ENCODE measurements at places on chromosomes 1 and 21. TPM values are rescaled to one million over a fixed set of nuclear protein-coding genes. Genes with fewer than 3 reads are reported as not detected.

LCE3E gene
- total RNA-seq = not detected

WNT9A gene
- 1.4 TPM for total RNA-seq

OBSCN gene
- total RNA-seq = 34.3 TPM

ALG14 gene
- 2.0 TPM for total RNA-seq

BMP8A gene
- 9.4 TPM for total RNA-seq

FMN2 gene
- total RNA-seq = 4.8 TPM

LRRC71 gene
- not detected for total RNA-seq

TRIM46 gene
- total RNA-seq = 1.6 TPM

PKLR gene
- total RNA-seq = not detected

CLCA4 gene
- 0.80 TPM for total RNA-seq

- DNase-seq = peak; percentile 8
Observed at GRCh38 chr1:214050513-214051401, 63.0 kb downstream of the PROX1 start.

DNA sequence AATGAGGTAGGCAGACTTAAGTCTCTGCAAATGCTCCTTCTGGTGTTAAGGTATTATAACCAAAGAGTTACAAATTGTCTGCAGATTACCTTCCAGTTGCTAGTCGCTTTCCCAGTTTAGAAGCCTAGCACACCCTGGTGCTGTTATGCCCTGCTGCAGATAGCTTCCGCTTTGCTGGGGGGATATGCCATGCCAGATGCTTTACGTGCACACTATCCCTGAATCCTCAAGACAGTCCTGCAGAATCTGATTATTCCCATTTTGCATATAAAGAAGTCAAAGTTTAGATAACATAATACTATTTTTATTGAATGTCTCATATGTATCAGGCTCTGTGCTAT, 166.5 kb downstream of the DHRS3 start:
- no peak for DNase-seq

GRCh38 chr1:51622455-51622913, 5.6 kb downstream of the OSBPL9 start:
- DNase-seq = no peak

GRCh38 chr1:184739796-184740195, 14.9 kb downstream of the EDEM3 start:
- no peak for DNase-seq

DNA sequence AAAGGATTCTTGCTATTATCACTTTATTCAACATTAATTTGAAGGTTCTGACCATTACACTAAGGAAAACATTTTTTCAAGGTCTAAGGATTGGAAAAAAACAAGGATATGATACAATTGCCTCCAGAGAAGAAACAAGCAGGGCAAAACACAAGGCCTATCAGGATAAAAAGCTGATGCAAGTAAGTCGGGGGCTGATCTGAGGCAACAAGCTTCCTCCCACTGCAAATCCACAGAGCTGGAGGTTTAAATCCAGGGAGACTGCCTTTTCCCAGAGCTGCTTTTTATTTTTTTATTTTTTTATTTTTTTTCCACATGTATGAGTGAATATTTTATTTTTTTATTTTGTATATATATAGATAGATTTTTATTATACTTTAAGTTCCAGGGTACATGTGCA, 19.4 kb upstream of the S100A2 start:
- DNase-seq = no peak

DNA sequence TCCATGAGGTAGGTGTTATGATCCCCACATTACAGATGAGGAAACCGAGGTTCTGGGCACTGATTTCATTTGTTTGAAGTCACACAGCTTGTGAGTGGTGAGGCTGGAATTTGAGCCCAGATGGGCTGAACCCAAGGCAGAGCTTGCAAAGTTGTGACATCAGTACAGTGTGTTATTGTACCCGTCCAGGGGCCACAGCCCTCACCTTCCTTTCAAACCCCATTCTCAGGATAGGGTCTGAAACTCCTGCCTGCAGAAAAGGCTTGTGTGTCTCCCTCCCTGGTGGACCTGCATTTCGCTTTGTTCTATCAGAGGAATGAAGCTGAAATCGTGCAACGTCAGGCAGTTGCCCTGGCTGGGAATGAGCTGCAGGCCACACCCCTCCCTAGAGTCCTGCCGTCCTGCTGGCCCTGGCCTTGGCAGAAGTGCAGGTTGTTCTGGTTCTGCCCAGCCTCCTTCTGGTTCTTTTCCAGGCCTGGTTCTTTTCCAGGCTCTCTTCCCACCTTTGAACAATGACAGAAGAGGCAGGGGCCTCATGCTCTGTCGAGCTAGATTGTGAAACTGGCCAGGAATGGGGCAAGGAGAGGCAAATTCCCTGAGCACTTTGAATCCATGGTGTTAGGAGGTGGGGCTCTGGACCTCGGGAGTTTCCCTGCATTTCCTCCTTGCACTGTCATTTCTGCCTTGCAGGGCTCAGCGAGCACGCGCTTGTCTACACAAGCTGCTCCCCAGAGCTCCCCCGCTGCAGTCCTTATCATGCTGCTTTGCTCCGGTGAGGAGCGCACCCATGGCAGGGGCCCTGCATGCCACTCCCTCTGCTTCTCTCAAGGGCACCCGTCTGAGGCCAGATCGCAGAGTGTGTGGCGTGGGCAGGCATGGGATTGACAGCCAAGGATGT, 8.2 kb upstream of the MYOM3 start:
- peak; percentile 66 for DNase-seq

- DNase-seq = no peak
Observed at GRCh38 chr21:41369105-41369919, 7.5 kb downstream of the MX2 start.

- DNase-seq = no peak
Observed at GRCh38 chr1:221602830-221603229, 139.1 kb downstream of the DUSP10 start.

DNA sequence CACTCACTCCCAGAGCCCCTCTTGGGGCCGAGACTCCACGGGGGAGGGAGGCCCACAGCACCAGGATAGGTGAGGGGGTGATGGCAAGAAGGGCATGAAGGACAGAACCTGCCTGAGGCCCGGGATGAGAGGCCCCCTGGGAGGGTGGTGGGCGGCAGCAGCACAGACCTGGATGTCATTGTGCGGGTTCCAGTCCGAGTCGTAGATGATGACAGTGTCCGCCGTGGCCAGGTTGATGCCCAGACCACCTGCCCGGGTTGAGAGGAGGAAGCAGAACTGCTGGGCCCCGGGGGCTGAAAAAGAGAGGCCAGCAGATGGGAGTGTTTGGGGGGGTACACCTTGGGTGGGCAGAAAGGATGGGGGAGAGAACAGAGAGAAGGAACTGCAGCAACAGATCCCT, 50.1 kb downstream of the CHD5 start:
- no peak for DNase-seq

DNA sequence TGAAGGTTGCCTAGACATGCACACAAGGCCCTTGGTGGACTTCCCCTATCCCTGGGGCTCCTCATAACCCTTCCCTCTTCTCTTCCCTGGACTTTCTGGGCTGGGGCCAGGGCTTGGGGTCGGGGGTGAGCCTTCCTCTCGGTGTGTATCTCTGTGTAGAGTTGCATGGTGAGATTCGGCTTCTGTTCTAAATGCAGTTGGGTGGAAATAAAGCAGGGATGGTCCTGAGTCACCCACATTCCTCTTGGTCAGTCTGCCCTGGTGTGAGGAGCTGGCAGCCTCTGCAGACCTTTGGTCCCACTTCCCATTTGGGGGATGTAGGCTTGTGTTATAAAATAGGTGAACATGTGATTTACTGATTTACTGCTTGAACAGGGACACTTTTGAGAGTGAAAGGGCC, 38.0 kb downstream of the ADARB1 start:
- no peak for DNase-seq

- DNase-seq = no peak
Observed at GRCh38 chr21:18959817-18960216, 556.2 kb upstream of the TMPRSS15 start.

DNA sequence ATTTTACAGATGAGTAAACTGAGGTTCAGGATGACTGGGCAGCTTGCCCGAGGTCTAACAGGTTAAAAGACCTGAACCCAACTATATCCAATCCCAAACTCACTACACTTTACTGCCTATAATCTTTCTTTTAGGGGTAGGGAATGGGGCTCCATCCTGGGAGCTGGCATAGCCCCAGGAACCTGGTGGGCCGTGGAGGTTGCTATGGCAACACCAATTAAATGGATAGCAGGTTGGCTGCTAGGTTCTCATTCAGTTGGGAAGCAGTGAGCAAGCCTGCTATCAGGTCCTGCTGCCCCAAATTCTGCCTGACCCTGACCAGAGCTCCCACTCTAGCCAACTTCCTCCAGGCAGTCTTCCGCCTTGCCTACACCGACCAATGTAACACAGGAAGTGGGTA, 40.9 kb downstream of the LRP8 start:
- DNase-seq = no peak

DNA sequence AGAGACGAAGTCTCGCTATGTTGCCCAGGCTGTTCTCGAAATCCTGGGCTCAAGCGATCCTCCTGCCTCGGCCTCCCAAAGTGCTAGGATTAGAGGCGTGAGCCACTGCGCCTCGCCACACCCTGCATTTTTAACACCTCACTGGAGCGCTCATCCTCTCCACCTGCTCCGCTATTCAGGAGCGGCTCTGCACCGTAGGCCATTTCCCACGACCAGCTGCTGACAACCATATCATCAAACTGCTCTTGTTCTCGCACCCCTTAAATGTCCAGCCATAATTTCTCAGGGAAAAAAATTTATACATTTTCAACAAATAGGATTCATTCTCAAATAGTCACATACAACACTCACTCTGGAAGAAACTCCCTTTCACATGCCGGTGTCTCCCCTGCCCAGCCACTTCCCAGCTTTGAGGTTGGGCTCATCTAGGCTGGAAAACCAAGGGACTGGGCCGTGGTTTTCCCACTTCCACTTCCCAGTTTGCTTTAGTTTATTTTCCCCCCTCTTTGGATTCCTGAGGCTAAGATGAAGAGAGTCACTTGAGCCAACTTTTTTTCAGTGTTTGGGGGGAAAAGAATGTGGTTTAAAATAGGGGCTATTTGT, 639 bp upstream of the IPO9 start:
- no peak for DNase-seq

GRCh38 chr1:61391730-61392129, 309.4 kb downstream of the NFIA start:
- DNase-seq = no peak

DNA sequence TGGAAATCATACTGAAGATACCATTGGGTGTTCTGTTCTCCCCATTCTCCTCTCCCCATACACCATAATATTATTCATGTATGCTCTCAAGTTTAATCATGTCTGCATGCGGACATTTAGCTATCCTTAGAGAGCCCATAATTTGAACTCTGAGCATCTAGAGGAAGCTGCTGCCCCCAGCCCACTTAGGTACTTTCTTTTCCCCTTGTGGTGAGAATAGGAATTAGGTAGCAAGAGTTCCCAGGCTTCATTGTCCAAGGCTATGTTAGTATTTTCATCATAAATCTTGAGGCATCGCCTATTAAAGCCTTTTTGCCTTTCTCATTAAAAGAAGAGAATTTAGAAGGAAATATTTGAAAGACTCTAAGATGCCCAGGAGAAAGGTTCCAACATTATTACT, 96.3 kb downstream of the ROR1 start:
- no peak for DNase-seq

GRCh38 chr21:19261731-19262376, 858.3 kb upstream of the TMPRSS15 start:
- DNase-seq = no peak

DNA sequence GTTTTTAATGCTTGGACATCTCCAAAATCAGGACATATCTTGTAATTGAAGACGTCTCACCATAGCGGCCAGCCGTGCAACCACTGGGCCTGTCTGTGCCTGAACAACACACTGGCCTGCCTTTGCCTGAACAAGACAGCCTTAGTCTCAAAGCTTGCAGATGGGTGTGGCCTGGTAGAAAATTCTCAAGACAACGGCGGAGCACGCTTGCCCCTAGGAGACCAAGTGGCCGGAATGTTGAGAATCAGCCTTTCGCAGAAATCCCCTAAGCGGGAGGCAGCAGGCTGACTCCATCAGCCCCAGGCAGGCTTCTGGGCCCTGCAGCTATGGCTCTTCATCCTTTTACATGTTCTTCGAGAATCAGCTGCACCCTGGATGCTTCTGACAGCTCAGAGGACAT, 98.0 kb upstream of the C1orf174 start:
- no peak for DNase-seq

GRCh38 chr1:180881806-180882509, 30.7 kb upstream of the KIAA1614 start:
- DNase-seq = no peak

- no peak for DNase-seq
Observed at GRCh38 chr1:85864727-85865126, 156.5 kb upstream of the ZNHIT6 start.

- no peak for DNase-seq
Observed at GRCh38 chr1:203673550-203674411, 47.1 kb downstream of the ATP2B4 start.

GRCh38 chr1:81496349-81496748, 304.4 kb upstream of the ADGRL2 start:
- DNase-seq = no peak

DNA sequence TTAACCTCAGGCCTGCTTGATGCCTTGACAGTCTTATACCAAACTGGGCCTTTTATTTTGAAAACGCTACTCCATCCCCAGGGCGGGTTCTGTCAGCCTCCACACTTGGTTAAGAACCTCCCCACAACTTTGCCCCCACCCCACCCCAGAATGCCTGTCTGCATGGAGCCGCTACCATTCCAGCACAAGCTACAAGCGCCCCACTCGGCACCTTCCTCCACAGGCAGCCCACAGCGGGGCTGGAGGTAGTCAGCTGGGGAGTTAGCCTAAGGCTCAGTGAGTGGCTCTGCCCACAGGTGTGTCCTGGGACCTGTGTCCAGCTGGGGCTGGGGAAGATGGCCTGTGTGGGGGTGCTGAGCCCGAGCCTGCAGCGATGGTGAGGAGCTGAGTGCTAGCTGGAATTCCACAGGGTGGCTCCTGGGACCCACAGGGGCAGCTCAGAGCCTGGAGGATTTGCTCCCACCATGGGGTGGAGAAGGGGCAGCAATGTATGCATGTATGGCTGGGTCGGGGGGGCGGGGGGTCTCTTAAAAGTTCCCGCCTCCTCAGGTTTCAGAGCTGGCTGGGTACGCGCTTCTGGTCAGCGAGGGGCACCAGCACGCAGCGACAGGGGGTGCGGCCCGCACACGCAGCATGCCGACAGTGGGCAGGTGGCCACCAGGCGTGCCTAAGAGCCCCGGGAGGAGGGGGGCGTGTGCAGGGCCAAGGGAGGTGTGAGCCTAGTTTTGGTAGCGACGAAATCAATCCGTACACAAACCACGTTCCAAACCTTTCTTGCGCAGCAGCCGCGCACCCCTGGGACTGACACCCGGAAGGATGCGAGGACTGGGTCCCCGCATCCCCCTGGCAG, 917 bp downstream of the ETNK2 start:
- peak; percentile 27 for DNase-seq

Data from prostate gland (tissue), 2 donors.